ENCODE measurements at places on chromosomes 2 and 18.
A peak's percentile ranks its signal among the peaks of the same experiment; 100 is the strongest.

DNA sequence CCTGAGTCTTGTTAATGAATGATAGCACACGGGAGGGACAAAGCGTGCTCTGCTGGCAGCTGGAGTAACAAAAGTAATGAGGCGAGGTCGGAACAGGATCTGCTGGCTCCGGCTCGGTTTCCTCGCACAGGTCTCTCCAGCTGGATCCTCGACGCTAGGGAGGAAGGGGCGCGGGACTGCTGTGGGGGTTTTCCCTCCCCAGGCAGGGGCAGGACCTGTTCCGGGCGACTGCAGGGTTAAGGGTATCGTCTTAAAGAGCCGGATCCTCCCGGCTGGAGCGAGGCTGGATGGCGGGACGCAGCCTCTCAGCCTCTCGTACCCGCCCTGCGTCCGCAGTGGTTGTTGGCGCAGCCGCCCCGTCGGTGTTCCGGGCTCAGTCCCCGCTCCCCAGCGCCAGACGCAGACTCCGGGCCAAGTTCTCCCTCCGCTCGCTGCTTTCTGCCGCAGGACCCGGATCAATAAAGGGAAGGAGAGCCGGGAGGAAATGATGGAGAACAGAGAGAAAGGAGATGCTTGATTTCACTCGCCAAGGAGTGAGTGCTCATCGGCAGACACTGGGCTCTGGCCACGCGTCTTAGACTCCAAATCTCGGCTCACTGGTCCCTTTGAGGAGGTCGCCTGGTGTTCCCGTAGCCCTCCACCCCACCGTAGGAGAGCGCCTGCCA lies 1.1 kb upstream of the LIPG start:
- DNase-seq = no peak

- DNase-seq = peak; percentile 11
These were observed 476.3 kb upstream of the VWC2L start for GRCh38 chr2:213934560-213934959.

DNA sequence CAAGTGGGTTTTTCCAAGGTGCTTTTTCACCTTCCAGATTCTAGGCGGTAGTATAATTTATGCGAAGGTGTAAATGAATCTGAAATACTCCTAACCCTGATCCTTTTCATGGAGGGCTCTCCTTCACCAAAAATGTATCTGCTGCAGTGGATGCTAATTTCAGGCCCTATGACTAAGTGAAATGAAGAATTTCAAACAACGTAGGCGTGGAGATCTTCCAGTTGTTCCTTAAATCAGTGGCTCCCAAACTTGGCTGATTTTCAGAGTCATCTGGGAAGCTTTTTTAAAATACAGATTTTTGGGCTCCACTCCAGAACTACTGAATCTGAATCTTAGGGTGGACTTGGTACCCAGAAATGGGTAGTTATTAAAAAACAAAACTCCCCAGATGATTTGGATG lies 5.5 kb downstream of the GCKR start:
- DNase-seq = no peak

- DNase-seq = no peak
These were observed 164.1 kb downstream of the PAX3 start for GRCh38 chr2:222134654-222135053.

GRCh38 chr18:10444314-10445006 lies 10.0 kb upstream of the APCDD1 start:
- no peak for DNase-seq

- no peak for DNase-seq
These were observed 212.8 kb downstream of the BCL2 start for GRCh38 chr18:63106727-63107126.

DNA sequence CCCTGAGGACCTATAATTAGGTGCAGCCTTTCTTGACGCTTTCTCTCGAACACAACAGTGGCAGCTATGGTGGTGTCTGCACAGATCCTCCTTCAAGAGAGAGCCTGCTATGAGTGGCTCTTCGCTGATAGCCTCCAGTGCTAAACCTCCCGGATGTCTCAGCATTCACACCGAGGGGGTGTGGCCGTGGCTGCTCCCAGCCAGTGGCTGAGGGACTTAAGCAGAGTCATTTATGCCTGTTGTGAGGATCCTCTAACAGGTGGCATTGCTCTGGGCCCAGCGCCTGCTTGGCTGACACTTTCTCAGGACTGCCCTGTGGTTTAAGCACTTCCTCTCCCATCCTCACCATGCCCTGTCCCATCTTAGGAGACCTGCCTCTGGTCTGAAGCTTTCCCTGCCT lies 592.0 kb upstream of the LRRTM1 start:
- DNase-seq = no peak

DNA sequence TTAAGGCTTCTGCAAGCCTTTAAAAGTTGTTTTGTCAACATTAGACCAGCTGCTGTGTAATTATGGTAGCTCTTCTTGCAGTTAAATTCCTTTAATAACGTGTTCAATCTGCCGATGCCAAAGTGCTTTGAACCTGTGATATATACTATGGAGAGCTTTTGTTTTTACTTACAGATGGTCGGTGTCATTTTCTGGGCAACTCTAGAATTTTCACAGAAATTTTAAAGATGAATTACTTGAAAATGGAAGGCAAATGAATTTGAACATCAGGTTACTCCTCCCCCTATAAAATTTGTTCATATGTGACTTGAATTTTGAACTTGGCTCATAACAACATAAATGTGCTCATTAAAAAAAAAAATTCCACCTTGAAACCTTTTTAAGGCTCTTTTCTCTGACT lies 23.0 kb downstream of the LYPD6 start:
- no peak for DNase-seq

DNA sequence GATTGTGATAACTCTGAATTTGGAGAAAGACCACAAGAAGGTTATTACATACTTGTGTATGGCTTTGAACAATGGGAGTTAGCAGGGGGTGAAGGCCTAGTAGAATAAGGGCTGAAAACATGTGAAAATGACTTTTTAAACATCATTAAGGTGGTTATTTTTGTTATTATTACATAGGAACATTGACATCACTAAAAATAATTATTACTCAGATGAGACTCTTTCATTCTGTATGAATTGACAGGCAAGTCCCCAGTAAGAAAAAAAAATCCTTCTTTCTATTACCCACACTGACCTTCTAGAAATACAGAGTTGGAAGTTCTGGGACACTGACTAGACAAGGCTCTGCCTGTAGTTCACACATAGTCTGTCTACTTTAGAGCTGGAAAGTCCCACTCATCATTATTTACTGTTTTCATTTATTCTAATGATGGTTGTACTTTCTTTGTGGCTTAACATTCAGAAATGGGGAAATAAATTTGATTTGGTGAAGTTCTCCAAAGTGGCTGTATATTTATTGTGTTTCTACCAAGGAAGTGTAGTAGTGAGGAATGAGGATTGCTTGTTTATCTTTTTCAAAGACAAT lies 219.6 kb upstream of the EPAS1 start:
- DNase-seq = no peak
